ENCODE measurements at places on chromosomes 5 and 9.

GRCh38 chr9:132369421-132369820 lies 14.6 kb upstream of the SETX start:
- no peak for DNase-seq

DNA sequence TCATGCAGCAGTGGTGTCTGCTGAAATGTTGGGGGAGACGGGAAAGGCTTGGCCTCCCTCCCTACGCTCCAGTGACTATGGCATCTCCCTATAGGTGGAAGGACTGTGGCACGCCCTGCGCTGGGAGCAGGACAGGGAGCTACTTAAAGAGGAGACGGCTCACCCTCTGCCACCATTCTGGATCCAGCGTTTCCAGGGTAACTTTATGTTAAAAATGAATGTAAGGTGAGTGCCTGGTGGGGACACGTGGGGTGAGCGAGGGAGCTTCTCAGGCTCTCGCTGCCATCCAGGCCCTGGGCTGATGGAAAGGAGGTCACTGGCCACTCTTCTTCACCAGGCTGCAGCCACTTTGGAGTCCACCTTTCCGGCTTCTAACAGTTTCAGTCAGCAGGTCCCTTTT lies 15.7 kb downstream of the PAEP start:
- DNase-seq, result no peak

GRCh38 chr5:42582723-42583122 lies 159.5 kb downstream of the GHR start:
- no peak for DNase-seq

GRCh38 chr9:98809311-98810101 lies 2.0 kb downstream of the GALNT12 start:
- no peak for DNase-seq

DNA sequence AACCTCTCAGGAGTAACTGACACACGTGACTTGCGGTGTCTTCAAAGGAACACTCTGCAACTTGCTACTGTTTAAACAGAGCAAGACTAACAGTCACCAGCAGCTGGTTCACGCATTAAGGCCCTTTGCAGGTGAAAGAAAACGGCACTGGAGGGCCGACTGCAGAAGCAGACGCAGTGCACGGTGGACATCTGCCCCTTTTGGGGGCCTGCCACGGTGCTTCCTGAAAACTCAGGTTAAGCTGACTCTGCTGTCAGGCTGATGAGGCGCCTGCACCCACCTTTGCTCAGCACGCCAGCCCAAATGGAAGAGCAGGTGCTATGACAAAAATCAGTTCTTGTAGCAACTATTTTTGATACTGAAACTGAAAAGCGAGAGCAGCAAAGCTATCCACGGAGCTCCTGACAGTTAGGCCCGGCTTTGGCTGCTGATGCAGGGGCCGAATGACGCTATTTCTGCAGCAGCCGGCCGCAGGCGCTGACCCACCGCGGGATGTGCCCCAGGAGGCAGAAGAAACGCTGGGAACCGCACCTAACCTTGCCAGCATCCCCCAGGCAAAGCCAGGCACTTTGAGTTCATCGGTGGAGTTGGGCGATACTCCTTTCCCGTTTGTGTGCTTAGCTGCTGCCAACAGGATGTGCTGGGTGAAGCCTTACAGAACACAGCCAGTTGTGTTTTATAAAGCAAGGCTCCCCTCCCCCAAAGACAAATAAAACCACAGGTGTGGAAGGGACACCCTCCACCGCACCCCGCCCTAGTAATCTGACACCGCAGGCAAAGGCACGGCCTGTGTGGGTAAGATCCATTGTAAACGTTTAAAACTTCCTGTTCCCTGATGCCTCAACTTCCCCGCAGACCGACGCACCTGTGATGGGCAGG lies 21.1 kb upstream of the TERT start:
- peak; percentile 46 for DNase-seq

DNA sequence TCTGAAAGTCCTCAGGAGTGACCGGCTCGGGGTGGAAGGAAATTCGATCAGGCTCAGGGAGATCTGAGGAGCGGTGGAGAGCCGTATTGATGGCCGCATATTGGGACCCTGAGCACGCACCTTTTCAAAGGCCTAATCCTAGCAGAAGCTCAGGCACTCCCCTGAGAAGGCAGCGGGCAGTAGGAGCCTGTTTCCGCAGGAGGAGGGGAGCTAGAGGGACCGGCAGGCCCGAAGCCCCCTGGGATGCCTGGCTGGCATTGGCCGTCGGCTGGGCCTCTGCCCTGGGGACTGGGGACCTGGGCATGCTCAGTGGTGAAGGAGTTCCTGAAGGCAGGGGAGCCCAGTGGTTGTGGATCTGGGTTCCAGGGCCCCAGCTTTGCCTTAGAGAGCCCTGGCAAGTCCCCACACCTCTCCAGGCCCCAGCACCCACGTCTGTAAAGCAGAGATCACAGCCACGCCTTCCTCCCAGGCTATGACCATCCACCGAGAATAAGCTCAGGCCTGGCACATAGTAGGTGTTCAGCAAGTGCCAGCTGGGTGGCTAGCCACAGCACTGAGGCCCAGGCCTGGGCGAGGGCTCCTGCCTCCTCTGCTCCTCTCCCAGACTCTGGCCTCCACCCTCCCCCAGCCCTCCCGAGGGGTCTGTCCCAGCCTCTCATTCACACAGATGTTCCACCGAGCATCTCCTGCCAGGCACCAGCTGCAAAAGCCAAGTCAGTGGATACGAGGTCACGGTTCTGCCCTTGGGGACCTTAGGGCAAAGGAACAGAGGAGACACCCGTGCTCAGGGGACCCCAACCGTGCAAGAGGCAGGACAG lies 17.2 kb upstream of the QRFP start:
- DNase-seq, result no peak

DNA sequence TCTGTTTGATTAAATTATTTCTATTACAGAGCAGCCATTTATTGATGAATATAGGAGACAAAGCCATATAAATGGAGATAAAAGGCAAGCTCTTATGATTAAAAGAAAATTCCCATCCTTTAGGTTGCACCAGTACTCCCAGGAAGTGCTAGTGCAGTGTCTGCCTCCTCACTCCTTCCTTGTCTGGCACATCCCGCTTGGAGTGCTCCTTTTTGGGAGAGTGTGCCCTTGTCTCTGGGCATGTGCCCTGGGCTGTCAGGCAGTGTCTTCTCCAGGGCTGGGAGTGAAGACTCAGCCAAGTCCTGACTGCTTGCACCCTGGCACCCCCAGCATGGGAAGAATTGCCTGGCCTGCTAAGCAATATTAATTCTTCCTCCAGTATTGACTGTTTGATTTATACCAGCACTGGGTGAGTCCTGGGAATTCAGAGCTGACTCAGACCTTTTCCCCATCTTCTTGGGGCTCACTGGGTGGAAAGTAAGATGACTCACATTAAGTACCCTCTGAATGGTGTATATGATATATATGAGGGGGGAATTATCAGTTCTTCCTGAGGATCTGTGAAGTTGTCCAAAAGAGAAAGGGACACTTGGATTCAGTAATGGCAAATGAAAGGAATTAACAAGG lies 62.1 kb downstream of the ZSWIM6 start:
- no peak for DNase-seq
